Breast epithelium (tissue), 4 donors: ENCODE measurements at places on chromosomes 6 and 20. TPM values are rescaled to one million over a fixed set of nuclear protein-coding genes. Genes with fewer than 3 reads are reported as not detected.

Gene OR2J3
- 0.15 TPM for total RNA-seq

Gene FOXA2
- not detected for total RNA-seq

Gene C6orf118
- total RNA-seq: not detected

Gene TAAR5
- total RNA-seq: not detected

Gene SLC22A1
- 1.3 TPM for total RNA-seq

Gene FKBP1C
- total RNA-seq: 0.29 TPM

Gene DBNDD2
- 49.2 TPM for total RNA-seq

Gene SEL1L2
- 7.4 TPM for total RNA-seq

Gene MYLIP
- total RNA-seq: 63.0 TPM
